ENCODE measurements at places on chromosomes 6 and 20.

GRCh38 chr6:112827793-112828192 lies 480.7 kb downstream of the RFPL4B start:
- DNase-seq = no peak

- no peak for DNase-seq
Observed at GRCh38 chr20:23084282-23084844, 1.8 kb downstream of the CD93 start.

DNA sequence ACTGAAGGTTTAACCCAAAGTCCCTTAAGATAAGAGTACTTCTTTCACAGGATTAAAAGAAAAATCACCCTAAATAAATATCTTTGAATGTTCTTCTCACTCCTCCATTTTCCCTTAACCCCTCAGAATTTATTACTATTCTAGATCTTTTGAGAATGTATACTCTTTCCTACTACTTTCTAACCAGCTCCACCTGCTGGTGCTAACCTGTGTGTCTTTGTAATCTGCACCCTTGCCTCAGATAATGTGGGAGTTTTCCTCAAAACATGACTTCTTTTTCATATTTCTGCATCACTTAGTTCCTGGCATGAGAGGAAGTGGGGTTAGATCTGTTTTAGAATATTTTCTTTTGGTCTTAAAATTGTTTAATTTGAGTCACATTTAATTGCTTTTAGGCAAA lies 394.2 kb downstream of the BMP2 start:
- DNase-seq = no peak

- DNase-seq = no peak
Observed at GRCh38 chr20:45017857-45018256, 51.5 kb downstream of the STK4 start.

GRCh38 chr6:139597771-139598755 lies 223.6 kb upstream of the CITED2 start:
- DNase-seq = peak; percentile 92

DNA sequence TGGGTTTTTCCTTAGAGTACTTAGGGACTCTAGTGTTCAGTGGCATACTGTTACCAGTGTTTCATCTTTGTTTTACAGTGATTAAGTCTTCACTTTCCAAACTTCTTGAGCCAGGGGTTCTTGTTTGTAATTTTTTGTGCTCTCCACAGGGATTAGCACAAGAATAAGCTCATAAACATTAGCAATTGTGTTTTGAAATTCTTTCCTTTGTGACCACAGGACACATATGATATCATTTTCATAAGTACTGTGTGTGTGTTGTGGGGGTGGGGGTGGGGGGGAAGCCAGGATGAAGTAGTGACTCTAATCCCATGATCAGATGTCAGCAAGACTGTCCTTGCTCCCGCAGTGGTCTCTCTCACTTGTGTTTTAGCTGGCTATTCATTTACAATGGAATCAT lies 101.5 kb upstream of the SCP2D1 start:
- DNase-seq = no peak

- DNase-seq = no peak
Observed at GRCh38 chr6:89237158-89237557, 20.0 kb upstream of the GABRR1 start.

DNA sequence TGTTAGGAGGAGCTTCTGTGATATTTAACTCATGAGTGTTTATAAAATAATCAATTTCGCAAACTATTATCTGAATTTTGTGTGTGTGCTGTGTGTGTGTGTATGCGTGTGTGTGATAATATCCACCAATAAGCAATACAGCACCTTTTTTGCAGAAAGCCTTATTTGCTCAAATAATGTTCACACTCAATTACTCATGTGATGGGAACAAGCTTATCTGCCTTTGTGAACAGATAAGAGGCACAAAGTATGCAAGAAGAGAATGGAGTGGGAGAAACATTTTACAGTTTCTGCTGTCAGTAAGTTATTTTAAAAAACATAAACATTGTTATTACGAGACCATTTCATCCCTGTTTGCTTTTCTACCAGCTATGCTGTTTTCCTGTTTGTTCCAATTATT lies 36.7 kb upstream of the PTPRK start:
- no peak for DNase-seq

DNA sequence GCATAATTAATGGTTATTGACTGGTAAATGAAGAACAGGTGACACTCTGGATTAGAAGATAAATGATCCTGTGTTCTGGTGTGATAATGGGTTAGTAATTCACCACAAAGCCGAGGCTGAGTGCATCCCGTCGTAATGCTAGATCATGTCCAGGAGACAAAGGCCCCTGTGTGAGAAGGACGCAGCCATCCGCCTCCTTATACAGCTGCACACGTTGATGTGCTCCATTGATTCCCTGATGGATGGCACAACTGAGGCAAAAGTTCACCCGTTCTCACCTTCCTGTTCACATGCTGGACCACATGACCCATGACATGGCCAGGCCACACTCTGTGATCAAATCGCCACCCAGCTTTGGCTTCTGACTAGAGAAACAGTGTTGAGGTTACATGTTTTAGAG lies 136.1 kb downstream of the FOXC1 start:
- DNase-seq = no peak

DNA sequence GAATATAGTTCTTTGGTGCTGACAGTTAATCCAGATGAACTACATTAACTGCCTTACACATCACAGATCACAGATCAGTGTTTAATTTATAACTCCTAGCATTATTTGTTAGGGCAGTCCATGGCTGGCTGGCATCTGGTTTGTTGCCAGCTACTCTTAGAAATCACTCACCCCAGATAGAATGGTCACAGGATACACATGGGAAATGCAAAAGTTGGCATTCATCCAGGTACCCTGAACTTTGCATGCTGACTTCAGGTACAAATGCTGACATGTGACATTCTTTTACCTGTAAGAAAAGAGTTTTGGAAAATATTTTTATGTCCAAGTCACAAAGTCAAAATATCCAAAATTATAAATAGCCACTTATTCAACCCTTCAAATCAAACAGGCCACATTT lies 20.2 kb downstream of the FBXL4 start:
- DNase-seq = no peak

DNA sequence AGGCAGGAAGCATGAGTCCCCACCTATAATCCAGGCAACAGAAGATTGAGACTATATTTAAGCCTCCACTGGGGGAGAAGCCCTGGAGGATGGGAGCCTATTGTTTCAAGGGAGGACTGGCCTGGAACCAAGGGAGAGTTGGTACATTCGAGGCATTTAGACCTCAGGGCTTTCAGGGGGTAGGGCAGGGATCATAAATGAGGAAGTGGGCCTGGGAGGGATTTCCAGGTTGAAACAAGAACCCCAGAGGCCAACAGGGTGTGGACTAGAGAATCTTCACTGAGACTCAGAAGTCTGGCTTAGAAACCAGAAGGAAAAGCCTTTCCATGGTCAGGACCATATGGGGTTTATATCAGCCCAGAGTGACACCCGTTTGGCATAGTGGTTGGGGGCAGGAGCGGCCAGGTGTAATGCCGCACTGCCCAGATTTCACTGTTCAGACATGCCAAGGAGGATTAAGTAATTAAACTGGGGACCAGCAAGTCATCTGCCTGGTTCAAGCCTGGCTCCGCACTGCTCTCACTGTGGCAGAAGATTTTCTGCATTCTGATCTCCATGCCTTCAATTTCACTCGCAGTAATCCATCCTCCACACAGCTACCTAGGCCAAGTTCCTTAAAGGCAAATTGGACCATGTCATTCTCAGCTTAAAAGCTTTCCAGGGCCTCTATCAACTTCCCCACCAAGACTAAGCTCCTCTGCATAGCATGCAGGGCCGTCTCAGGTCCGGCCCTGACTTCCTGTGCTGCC lies 17.8 kb downstream of the LRFN2 start:
- DNase-seq = no peak

DNA sequence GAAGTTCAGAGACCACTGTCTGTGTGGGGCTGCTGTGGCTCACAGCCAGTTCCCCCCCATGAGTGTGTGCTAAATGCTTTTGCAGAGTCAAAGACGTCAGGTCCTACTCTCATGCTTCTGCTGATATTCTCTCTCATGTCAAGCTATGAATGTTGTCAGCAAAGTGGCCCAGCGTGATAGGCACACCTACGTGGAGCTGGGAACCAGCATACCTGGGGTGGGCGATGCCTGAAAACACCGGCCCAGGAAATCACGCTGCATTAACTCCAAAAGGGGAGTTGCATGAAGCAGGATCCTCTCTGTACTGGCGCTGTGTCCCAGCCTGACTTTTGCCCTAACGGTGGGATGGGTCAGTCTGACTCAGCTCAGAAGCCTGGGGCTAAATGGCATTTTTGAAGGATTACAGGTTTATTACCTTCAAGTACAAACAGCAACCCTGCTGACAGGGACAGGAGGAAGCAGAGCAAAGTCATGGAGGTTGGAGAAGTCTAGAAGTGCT lies 9.0 kb upstream of the MRPS10 start:
- no peak for DNase-seq

DNA sequence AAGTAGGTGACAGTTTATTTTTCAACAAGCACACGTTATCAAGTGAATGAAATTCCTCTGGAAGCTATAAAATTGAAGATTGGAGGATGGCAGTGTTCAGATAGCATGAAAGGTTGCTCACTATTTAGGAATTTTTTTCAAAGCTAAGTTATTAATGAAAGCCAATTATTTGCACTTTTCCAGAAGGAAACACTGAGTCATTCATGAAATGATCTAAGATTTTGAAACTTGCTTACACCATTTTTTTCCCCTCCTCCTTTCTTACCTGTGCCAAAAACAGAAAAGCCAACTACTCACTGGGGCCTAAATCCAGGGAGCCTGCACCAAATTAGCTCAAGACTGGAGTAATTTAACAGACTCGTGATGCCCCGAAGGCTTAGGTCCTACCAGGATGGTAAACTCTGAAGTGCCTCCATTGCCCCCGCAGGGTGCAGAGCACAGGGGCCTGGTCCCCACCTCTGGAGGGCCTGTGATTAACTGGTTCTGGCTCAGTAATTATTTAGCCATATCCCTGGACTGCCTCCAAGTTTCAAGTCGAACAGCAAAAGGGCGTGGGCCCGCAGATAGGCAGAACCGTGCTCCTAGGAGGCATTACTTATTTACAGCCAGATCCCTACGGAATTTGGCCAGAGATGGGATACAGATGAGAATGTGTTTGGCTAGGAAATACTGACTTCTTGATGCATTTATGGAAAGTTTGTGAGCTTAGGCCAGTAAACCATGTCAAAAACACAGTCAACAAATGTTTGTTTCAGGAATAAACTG lies 28.0 kb upstream of the ZNF217 start:
- peak; percentile 64 for DNase-seq

DNA sequence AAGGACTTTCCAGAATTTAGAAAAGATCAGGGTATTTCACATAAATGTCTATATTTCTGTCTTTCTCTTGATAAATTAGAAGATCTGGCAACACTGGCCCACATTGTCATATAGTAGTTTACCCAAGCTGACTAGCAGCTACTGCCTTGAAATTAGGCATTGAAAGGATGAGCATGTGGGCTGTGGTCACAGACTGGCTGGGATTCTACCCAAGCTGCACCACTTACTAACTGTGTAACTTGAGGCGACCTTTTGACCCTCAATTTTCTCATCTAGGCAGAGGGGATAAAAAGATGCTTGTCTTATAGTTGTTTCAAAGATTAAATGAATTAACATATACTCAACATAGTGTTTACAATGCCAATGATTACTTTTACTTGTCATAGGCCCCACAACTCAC lies 152.7 kb upstream of the BMP2 start:
- DNase-seq = no peak

GRCh38 chr6:124722141-124722878 lies 239.9 kb upstream of the RNF217 start:
- no peak for DNase-seq

DNA sequence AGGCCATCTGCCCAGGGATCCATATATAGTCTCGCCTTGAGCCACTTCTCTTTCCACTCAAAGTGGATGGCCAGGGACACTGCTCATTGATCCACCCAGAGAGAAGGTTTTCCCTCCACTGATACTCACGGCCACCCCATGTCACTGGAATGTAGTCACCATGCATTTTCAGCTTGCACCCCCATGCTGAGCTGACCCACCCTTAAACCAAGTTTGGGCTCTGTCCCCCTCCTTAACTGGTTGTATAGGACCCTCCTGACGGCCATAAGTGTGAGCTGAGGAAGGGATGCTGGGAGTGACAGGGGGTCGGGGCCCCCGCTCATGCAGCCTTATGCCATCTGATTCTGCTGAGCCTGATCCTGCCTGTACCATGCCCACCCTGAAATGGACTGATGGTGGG lies 25.7 kb downstream of the SUMO4 start:
- no peak for DNase-seq

DNA sequence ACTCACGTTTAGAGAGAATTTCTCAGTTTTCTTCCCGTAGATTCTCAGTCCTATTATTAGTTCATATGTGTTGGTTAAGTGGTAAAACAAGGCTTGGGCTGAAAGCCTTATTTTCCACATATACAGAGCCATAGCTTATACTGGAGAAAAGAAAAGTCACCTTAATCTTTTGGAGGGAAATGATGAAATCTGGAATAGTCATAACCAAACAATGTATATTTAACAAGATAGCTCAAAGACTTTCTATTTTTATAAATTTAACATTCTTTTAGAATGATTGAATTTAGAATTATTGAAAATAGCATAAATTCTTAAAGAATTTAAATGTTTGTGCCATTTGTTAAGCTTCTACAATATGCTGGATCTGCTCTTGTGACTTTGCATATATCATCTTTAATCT lies 85.8 kb downstream of the CDKAL1 start:
- peak; percentile 23 for DNase-seq

DNA sequence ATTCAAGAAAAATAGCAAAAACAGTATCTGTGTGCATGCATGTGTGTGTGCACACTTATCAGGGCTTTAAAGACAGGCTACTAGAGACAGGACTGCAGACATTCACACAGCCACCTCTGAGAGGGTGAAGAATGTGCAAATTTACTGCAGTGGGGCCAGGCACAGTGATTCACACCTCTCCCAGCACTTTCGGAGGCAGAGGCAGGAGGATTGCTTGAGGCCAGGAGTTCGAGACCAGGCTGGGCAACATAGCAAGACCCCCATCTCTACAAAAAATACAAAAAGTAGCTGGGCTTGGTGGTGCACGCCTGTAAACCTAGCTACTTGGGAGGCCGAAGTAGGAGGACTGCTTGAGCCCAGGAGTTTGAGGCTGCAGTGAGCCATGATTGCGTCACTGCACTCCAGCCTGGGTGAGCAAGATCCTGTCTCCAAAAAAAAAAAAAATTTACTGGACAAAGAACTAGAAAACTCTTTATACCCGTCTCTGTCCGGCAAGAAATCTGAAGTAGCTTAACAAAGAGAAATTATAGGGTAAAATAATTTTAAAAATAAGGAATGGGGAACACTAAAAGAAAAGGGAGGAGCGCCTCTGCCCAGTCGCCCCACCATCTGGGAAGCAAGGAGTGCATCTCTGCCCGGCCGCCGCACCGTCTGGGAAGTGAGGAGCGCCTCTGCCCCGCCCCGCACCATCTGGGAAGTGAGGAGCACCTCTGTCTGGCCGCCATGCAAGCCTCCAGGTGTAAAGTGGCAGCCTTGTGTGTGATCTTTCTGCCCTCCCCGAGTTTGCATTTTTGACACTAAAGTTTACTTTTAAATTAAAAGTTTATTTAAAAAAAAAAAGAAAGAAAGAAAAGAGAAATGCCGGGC lies 105.1 kb downstream of the ZMYND8 start:
- no peak for DNase-seq

- DNase-seq = no peak
Observed at GRCh38 chr20:4131911-4132310, 116.6 kb upstream of the RNF24 start.
